Stimulated activated CD4-positive, alpha-beta T cell treated with anti-CD3 and anti-CD28 coated beads, Interleukin-2, amount 100 ng/mL, for 4 hours (primary cell): ENCODE measurements at places on chromosomes 3 and 15.

DNA sequence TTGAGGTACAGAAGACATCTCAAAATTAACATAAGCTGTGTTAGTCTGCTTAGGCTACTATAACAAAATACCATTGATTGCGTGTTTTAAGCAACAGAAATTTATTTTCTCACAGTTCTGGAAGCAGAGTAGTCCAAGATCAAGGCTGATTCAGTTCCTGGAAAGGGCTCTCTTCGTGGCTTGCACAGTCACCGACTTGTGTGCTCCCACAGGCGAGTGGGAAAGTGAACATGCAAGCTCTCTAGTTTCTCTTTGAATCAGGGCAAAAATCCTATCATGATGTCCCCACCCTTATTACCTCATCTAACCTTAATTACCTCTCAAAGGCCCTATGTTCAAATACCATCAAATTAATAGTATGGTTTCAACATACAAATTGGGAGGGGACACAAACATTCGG lies 505.9 kb downstream of the ZIC1 start:
- DNase-seq = no peak

GRCh38 chr3:171462224-171462623 lies 2.0 kb upstream of the TNIK start:
- DNase-seq = peak; percentile 42

DNA sequence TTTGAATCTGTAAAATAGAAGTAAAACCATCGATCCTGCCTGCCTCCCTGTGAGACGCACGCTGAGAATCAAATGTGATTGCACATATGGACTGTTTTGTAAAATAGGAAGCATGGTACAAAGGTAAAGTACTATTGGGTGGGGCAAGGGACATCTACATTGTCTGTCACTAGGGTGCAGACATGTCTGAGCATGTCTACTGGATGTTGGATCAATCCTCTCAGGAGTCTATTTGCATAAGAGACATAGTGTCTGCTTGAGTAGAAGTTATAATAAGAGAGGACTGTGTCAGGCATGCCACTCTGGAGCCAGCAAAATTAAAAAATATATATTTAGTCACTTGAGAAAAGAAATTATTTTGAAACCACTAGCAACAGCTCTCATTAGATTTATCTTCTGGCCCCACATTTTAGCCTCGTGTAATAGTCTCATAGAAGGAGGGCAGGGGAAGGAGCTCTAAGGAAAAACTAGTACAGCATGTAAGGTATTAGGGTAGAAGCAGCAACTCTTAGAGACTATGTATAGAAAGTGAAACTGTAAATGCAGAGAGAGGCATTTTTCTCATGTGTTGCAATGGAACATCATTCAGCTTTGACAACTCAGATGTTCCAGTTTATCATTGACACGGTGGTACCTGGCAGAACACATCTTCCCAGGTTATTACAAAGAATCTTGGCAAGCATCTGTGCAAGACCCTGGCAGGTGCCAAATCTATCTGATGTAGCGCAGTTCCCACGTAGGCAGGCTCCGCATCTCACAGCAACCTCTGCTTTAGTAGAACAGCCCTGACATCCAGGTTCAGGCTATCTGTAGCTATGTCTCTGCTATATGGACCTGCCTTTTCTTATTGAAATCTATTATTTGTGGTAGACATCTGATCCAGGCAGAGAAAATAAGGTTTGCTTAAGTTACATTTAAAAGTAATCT lies 85.2 kb upstream of the CHL1 start:
- DNase-seq = no peak

DNA sequence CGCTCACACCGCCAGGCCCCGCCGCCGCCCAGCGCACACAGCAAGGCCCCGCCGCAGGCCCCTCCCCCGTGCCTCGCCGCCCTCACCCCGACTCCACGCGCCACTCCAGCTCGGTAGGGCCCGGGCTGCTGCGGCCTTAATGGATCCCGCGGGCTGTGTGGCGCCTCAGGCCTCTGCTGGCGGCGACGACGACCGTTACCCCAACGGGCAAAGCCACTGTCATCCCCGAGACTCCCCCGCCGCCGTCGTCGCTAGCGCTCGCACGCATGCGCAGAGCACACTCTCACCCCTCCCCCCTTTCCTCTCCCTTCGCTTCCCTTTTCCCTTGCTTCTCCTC lies at the start of gene MSL2:
Gene MSL2, minus strand, starts transcription at position 272 of the 337 bp plus-strand sequence. CDS start 1,222 bp downstream, outside the sequence.
- no peak for DNase-seq

DNA sequence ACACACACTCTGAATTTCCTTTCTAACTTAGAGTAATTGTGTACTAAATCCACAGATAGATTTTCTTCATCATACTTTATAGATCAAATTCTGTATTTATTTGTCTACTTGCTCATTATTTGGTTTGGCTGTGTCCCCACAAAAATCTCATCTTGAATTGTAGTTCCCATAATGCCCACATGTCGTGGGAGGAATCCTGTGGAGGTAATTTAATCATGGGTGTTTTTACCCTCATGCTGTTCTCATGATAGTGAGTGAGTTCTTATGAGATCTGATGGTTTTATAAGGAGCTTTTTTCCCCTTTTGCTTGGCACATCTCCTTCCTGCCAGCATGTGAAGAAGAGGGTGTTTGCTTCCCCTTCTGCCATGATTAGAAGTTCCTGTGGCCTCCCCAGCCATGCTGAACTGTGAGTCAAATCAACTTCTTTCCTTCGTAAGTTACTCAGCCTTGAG lies 198.3 kb upstream of the TGFBR2 start:
- no peak for DNase-seq

GRCh38 chr15:66850996-66851310 lies 148.9 kb downstream of the SMAD6 start:
- DNase-seq = no peak

DNA sequence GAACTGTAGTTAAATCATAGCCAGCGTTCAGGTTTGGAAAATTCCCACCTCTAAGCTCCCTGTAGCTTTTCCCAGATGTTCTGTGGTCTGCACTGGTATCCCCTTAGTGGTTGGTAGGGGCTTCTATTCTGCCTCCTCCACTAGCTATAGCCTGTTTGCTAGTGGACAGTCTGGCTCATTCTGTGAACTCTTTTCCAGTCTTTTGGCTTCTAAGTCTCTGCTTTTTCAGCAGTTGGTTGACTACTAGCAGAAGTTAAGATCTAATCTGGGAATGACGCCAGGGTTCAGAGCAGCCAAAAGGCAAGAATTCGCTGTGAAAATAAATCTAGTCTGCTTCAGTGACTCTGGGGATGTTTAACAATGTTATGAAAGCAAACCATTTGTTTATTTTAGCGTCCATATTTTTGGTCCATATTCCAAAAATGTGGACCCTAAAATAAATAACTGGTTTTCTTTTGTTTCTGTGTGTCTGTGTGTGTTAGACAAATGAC lies 73.7 kb upstream of the WDR72 start:
- DNase-seq = no peak

GRCh38 chr15:98728082-98728810 lies 79.9 kb downstream of the IGF1R start:
- DNase-seq = no peak
